ENCODE measurements at places on chromosomes 7 and 10.

- no peak for DNase-seq
These were observed 127.2 kb upstream of the TNRC18 start for GRCh38 chr7:5550831-5551230.

- no peak for DNase-seq
These were observed 567.5 kb downstream of the POM121L12 start for GRCh38 chr7:53602817-53603418.

DNA sequence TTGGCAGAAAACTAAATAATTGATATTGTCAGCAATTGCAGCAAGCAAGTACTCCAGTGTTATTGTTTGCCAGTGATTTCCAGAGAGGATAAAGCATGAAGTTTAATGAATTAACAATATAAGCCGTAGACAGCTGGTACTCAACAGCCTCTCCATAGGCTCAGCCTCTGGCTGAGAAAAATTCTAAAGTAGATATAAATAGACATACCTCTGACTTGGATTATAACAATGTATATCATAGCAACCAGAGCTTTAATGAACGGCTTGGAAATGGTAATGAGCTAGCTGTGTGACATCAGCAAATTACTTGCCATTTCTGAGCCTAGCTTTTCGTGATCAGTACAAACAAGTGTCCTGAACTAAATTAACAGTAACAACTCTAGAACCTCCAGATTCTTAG is 1055.4 kb upstream of the AUTS2 start:
- no peak for DNase-seq

DNA sequence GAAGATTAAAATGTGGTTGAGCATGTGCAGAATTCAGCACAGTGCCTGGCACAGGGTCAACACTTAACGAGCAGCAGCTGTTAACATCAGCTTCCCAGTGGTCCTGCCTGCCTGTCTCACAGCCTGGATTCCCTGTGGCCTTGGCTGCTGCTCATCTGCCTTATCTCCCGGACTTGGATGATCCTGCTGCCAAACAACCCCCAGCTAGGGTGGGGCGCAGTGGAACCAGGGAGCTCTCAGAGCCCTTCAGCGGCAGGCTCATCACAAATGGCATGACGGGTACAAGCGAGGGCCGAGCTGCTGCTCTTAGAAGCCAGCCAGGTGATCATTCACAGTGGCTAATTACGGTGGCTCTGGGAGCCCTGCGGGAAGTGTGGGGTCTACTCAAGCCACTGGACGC is 13.0 kb upstream of the SMARCD3 start:
- DNase-seq, result no peak

- DNase-seq, result no peak
These were observed 133.7 kb downstream of the LRRN3 start for GRCh38 chr7:111224354-111225231.

DNA sequence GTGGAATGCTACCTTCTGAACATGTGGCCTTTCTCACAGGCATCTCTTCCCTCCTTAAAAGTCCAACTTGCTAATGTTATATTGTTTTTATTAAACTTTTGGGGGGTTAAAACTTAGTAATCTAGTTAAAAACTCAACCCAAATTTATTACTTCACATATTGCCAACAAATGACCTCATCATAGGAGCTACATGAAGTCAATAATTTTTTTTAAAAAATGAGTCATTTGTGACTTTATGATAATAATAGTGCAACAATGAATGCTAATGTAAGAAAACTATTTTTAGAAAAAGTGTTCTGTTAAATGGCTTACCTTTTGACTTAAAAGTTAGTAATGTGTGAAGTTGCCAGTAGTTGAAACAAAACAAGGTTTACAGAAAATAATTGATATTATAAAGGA is 325.9 kb upstream of the FZD1 start:
- no peak for DNase-seq

DNA sequence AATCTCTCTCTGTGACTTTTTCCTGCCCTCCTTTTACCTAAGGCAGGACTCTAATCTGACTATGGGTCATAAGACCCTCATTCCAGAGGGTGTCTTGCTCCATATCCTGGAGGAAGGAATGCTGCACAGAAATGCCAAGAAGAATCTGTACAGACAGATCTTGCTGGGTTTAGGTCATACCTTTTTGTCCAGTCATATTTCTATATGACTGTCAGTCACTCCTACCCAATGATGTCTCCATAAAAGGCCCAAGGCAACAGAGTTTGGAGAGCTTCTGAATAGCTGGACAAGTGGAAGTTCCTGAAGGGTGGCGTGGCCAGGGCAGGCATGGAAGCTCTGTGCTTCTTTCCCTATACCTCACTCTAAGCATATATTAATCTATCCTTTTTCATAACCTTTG is 47.5 kb downstream of the FEZF1 start:
- no peak for DNase-seq

GRCh38 chr7:47007471-47007870 is 574.4 kb downstream of the TNS3 start:
- no peak for DNase-seq

GRCh38 chr7:1127001-1127400 is 33.0 kb downstream of the ZFAND2A start:
- DNase-seq, result no peak

GRCh38 chr10:122864194-122864592 is 15.2 kb downstream of the FAM24B start:
- no peak for DNase-seq

DNA sequence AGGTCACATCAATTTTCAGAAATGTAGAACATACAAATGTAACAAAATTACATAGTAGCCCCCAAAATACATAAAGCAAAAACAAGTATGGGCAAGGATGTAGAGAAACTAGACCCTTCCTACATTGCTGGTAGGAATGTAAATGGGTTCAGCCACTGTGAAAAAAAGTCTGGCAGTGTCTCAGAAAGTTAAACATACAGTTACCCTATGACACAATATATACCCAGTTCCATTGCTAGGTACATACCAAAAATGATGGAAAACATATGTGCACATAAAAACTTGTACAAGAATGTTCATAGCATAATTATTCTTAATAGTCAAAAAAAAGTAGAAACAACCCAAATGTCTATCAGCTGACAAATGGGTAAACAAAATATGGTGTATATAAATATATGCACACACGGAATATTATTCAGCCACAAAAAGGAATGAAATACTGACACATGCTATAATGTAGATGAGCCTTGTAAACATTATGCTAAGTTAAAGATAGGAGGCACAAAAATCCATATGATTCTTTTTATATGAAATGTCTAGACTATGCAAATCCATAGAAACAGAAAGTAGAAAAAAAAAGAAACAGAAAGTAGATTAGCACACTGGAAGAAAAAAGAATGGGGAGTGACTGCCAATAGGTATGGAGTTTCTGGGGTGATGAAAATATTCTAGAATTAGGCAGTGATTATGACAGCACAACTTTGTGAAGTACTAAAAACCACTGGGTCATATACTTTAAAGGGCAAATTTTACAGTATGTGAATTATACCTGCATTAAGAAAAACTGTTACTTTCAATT is 13.5 kb downstream of the HERPUD2 start:
- no peak for DNase-seq

DNA sequence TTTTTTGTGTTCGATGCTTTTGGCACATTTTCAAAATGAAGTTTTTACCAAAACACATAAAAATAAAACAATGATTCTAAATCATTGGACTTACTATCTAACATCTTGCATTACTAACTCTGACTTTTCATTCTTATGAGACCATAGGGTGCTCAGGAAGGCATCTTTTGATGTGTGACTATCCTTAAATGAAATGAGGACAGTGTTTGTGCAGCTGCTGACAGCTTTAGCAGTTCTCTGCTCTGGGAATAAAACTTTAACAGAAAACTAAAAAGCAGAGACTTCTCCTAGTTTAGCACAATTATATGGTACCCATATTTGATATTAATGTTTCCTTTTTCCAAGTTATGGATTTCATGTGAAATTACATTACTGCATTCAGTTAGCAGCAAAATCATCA is 471.6 kb downstream of the ARL4A start:
- no peak for DNase-seq

DNA sequence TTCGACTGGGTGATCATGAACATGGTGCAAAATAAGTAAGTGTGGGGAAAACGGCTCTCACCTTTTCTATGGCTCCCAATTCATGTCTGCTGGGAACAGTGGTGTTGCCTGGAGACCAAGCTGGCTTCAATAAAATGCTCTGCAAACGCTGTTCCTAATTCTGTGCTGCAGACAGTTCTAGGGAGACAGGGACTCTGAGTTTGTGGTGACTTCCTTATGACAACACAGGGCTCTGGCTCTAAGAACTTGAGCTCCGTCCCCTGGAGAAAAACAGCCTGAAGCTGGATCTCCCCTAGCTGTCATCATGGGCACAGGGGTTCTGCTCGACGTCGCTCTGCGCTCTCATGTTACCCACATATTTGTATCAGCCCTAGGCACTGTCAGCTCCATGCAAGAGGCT is 61.0 kb upstream of the INSYN2A start:
- DNase-seq, result no peak
